CD4-positive, alpha-beta T cell treated with Interleukin-12 subunit alpha and Interleukin-12 subunit beta, for 1 hour (primary cell): ENCODE measurements at places on chromosomes 2 and 18.

DNA sequence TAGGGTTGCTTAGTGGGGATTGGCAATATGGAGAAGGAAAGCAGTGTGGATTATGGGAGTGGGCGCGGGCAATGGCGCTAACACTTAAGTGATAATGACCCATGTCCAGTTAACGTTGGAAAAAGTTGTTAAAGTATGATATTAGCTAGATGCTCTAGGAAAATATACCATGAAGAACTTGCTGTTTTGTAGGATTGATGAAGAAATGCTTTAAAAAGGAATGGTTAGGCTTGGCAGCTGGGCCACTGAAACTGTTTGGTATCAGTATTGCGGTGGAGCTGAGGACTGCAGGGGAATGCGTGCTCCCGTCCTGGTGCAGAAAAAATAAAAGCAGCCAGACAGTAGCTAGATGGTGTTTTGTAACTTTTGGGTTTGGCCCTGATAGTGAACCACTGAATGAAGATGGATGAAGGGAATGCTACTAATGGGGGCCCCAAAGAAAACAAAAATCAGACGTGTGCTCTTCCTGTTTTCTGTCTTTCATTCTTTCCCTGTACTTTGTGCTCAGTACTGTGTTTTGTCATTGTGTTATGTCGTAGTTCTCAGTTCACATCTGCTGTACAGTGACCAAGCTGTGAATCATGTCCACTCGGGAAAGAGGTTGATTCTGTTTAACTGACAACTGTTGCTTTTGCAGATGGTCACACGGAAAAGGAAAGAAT is 999 bp downstream of the INSIG2 start:
- peak; percentile 35 for DNase-seq

DNA sequence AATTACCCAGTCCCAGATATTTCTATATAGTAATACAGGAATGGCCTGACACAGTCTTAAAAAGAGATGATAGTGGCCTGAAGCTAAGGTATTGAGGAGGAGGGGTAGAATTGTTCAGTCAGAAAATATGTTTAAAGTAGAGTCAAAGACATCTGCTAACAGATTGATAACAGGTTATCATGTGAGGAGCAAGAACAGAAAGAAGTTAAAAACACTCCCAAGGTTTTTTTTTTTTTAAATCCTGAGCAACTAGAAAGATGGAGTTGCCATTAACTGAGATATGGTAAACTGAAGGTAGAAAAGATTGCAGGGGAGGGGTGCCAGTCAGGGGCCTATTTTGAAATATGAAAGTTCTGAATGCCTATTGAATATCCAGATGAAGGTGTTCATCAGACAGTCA is 43.1 kb downstream of the SP3 start:
- no peak for DNase-seq

DNA sequence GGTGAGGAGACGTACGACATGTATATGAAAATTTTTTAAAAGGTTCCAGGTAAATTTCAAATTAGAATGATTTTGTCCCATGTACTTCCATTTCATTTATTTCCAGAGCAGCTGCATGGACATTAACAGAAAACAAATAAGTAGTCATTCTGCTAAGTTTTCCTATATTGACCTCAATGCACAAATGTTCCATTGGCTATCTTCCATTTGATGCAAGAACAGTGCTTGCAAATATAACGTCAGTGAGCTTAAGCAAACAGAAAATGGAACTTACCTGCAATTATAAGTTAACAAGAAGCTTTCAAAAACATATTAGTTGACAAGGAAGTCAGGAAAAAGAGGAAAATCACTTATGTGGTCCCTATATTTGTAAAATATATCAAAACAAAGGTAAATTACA is 16.6 kb downstream of the PAIP2B start:
- DNase-seq, result no peak

DNA sequence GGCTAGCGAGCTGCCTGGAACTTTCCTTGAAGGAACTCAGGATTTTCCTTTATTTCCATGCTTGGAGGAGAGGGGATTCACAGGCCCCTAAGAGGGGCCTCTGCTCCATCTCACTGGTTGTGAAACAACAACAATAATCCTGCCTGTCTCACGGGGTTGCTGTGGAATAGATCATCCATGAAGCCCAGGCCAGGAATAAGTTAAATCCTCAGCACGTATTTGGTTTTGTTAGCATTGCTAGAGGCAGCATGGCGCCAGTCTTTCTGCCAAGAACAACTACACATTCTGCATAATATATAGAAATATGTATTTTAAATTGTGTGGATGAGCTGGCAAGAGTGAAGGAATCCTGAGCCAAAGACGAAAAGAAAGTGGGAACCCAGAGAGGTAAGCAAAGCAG is 80.8 kb upstream of the L3MBTL4 start:
- no peak for DNase-seq

GRCh38 chr18:48795696-48796095 is 155.1 kb downstream of the SMAD7 start:
- no peak for DNase-seq

DNA sequence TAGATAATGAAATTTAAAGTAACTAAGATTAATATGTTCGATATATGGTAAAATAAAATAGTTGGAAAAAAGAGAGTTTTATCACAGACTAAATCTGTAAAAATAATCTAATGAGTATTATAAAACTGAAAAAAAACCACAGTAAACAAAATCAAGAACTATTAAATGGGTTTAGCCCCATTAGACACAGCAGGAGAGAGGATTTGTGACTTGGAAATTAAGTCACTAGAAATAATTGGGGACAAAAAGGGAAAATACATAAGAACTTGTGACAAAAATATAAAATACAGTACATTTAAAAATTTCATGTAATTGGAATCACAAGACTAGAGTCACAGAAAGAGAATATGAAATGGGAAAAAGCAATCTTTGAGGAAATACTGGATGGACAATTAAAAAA is 1114.6 kb upstream of the KLHL29 start:
- no peak for DNase-seq

- DNase-seq, result no peak
Measured at GRCh38 chr2:216774620-216775019, 79.3 kb upstream of the IGFBP5 start.

- no peak for DNase-seq
Measured at GRCh38 chr2:43737855-43738254, 36.0 kb upstream of the DYNC2LI1 start.

- no peak for DNase-seq
Measured at GRCh38 chr2:179069685-179070084, 19.7 kb upstream of the CCDC141 start.

DNA sequence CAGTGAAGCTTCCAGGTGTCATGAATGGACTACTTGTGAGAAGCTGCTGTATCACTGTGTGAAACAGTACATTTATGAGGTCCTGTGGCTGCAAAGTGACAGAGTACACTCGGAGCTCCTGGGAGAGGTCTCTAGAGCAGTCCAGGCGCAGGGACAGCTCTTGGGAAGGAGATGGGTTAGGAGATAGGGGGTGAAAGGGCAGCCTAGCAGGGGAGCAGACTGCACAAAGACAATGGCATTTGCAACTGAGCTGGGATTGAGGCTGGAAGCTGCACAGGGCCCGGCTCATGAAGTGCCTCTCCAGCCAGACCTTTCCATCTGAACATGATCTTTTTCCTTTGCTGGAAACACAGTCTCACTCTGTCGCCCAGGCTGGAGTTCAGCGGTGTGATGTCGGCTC is 83.6 kb downstream of the RHOB start:
- no peak for DNase-seq

DNA sequence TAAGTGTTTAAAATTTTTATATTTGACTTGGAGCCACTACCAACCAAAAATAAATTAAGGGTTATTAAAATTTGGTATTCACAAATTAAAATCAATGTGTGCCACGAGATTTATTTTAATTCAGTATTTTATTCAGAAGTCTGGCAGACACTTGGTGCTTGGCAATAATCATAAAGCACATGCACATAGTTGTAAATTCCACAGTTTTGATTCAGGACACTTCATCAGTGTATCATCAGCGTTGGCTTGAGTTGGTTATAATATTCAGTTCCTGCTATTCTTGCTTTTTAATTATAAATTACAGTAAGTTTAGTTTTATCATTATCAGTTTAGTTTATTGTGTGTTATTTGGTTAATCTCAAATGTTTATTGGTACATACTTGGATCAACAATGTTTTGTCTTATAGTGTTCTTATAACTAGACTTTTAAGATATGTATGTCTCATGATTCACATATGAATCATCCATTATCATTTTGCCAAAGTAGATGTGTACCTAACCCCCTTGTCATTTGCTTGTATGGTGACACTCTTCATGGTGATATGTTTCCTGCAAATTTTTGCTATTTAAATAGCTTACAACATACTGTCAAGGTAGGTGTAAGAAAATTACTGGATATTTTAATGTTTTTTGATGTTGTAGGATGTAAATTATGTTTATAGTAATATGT is 237.9 kb downstream of the BABAM2 start:
- DNase-seq, result no peak

- no peak for DNase-seq
Measured at GRCh38 chr2:191171708-191172355, 21.0 kb upstream of the STAT4 start.

DNA sequence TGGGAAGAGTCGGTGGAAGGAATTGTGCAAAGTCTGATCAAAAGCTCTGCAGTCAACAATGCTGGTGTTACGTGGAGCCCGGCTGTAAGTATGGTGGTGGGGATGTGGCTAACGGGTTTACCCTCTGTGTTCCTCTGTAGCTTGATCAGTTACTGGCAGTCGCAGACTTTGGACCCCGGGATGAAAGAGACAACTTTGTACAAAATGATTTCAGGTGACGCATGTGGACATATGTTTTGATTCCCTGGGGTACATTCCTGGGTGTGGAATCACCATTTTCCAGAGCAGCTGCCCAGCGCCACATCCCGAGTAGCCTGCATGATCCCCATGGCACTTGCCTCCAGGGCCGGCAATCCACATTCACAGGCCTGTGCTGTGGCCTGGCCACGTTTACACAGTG is 9.8 kb downstream of the RBFA start:
- no peak for DNase-seq

GRCh38 chr2:239580199-239580527 is 179.3 kb upstream of the HDAC4 start:
- DNase-seq, result no peak

- DNase-seq, result no peak
Measured at GRCh38 chr2:105538840-105539239, 140.0 kb upstream of the FHL2 start.

GRCh38 chr18:8468921-8469335 is 140.3 kb upstream of the RAB12 start:
- no peak for DNase-seq

DNA sequence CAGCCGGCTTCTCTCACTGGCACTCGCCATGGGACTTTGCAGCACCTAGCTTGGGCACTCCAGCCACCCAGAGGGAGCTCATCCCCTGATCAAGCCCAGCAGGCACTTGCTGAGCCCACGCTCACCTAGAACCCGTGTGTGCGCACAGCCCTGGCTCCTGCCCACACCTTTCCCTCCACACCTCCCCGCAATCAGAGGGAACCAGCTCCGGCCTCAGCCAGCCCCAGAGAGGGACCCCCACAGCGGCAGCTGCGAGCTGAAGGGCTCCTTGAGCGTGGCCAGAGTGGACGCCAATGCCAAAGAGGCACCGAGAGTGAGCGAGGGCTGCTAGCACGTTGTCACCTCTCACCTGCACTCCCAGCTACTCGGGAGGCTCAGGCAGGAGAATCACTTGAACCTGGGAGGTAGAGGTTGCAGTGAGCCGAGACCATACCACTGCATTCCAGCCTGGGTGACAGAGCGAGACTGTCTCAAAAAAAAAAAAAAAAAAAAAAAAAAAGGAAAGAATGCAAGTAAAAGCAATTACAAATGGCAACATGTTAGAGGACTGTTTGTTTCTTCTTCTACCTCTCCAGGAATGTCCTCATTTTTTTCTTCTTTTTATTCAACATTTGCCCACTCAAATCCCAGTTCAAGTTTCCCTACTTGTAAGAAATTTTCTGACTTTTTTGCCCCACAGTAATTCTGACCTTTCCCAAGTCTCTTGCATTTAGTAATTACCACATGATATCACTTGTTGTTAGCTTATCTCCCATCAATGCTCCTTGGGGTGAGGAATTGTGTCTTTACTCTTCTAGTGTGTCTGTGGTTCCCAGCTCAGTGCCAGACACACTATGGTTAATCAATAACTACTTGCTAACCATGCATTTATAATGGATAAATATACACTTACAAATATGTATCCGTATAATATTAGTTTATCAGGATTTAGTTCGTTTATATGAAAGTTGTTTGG is 40.6 kb upstream of the ST3GAL5 start:
- no peak for DNase-seq

GRCh38 chr18:22166069-22166950 is 3.1 kb upstream of the GATA6 start:
- no peak for DNase-seq

GRCh38 chr2:219562049-219563020 is 9.0 kb downstream of the OBSL1 start:
- DNase-seq, result no peak

DNA sequence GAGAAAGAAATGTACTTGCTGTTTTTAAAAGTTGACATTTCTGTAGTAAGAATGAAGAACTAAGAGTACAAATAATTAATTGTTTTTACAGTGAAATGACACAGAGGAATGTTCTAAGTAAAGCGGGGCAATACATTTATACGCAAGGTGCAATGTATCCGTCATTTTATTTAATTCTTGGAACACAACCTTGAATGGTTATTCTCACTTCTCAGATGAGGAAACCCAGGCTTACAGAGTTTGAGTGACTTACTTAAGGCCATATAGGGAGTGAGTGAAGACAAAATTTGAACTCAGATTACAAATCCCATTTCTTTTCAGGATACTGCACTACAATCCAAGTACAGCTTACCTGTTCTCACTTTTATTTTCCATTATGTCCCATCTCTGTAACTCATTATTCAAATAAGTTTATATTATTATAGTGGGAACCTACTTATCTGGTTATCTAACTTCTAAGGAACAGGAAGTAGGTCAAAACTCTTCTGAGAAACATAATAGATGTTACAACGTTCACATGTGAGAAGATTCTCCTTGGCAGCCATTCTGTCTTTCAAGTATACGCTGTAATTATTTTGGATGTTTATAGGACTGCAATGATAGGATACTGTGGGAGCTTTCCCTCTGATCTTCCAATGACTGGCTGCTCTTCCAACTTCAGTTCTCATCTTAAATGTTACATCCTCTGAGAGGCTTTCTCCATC is 12.3 kb upstream of the STK17B start:
- DNase-seq, result peak; percentile 49

DNA sequence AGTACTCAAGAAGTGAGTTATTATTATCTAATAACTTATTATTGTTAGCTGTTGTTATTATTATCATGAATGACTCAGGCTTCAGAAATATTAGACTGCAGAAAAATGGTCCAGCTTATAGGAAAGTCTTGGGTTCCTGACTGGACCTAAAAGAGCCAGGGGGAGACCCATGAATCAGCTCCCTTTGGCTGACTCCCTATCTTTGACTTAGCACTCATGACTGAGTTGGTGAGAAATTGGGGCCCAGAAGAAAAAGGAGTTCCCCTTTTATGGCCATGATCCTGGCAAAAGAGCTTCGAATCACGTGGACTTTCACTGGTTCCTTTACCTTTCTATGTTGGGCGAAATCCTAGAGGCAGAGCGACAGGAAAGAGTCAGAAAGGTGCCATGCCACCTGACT is 145.8 kb downstream of the MYO3B start:
- DNase-seq, result no peak
